ENCODE measurements at places on chromosomes 4 and X.

DNA sequence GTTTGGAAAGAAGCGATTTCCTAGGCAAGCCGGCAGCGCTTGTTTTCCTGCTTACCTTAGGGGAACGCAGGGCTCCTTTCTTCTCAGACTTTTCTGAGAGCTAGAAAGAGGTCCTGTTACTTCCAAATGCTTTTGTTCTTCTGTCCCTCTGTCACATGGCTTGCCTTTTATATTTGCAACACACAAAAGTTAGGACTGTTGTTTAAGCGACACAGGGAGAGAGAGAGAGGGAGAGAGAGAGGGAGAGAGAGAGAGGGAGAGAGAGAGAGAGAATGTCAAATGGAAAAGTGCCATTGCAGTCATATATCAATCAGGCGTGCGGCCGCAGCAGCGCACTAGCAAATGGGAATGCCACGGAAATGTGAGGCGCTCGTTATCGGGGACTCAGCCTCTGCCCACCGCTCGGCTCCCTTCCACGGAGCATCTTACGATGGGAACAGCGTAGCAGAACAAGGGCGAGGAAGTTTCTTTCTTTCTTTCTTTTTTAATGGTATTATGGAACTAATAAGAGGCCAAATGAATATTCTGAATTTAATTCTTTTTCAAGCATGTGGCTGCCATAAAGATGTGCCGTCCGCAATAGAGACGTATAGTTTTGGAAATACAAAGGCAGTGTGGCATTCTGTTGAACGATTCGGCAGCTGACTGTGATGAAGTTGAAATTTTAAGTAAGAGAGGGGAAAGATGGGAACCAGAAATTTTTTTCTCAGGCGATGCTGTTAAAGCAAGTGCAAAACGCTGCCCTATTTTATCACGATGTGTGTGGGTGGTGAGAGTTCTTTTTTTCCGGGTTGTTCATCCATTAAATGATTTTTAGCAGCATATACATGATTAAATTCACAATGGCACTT is at the start of gene NDP:
Gene NDP (minus strand): TSS at position 142 of the 851 bp plus-strand sequence. CDS start 14,745 bp downstream, outside the sequence.
- no peak for DNase-seq

DNA sequence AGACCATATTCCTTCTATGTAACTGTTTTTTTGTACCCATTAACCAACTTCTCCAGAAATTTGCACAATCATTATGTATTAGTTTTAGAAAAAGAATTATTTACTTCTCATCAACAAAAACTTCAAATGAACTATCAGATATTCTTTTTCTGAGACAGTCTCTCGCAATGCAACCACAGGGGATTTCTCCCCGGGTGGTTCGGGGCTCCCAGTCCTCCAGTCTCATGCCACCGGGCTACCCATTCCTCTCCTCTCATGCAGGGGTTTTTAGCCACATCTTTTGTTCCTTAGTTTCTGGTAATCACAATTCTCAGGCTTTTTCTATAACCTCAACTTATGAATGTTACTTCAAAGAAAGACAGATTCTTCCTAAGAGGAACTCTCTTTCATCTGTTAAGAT is 46.6 kb upstream of the CLNK start:
- DNase-seq, result no peak

GRCh38 chrX:13087322-13088155 is 43.1 kb upstream of the FAM9C start:
- no peak for DNase-seq

DNA sequence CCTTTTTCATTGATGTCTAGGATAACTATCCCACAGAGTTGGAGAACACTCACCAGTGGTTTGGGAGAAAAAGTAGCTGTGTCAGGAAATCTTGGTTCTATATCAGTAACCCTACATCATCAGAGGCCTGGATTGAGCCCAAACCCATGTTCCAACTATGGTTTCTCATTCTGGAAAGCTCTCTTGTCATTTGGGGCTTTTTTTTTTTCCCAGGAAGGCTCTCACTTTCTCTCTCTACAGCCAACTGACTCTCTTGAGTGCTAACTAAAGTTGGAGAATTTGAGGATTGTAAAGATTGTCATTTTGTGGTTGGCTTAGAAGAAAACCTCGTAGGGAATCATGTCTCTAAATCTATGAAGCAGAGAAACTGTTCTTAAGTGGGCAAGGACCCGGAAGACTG is 228.2 kb upstream of the DIPK2B start:
- DNase-seq, result no peak

- no peak for DNase-seq
Measured at GRCh38 chr4:101252721-101253120, 94.6 kb downstream of the PPP3CA start.

DNA sequence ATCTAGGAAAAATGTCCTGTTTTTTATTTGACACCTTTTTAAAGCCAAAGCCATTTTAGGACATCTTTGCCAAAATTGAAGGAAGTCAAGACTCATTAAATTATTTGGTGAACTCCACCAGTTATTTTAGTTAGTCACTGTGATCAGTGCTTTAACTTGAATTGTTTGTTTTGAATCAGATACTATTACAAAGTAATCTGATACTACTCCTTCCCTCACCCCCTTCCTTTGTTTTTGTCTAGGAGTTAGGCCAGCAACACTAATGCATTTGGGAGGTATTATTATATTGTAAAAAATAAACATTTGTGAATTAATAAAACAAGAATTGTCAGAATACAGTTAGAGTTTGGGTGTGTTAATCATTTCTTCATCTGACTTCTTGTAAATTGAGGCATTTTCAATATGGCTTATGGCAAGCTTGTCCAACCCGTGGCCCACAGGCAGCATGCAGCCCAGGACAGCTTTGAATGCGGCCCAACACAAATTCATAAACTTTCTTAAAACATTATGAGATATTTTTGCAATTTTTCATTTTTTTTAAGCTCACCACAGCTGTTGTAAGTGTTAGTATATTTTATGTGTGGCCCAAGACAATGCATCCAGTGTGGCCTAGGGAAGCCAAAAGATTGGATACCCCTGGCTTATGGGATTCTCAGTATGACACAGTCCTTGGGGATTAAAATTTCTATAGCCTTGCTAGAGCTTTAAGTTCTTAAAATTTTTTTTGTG is 182.2 kb downstream of the BMPR1B start:
- no peak for DNase-seq

DNA sequence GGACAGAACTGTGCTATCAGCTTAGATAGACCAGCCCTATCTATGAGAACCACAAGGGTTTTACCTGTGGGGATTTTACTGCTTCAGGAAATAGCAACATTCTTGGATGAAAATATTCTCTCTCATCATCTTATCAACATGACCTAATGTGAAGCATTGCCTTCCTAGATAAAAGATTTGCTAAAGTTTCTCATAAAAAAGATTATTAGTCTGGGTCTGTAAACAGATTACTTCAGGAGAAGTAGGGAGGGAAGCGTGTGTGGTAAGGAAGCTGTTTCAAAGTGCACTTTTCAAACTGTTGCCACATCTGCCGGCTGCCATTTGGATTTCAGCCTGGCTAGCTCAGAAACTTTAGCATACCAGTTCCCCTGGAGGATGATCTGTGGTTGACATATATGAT is at the start of gene NOX1:
Gene NOX1 (minus strand): TSS at position 35 of the 400 bp plus-strand sequence. CDS start 220 bp downstream, outside the sequence.
- no peak for DNase-seq

DNA sequence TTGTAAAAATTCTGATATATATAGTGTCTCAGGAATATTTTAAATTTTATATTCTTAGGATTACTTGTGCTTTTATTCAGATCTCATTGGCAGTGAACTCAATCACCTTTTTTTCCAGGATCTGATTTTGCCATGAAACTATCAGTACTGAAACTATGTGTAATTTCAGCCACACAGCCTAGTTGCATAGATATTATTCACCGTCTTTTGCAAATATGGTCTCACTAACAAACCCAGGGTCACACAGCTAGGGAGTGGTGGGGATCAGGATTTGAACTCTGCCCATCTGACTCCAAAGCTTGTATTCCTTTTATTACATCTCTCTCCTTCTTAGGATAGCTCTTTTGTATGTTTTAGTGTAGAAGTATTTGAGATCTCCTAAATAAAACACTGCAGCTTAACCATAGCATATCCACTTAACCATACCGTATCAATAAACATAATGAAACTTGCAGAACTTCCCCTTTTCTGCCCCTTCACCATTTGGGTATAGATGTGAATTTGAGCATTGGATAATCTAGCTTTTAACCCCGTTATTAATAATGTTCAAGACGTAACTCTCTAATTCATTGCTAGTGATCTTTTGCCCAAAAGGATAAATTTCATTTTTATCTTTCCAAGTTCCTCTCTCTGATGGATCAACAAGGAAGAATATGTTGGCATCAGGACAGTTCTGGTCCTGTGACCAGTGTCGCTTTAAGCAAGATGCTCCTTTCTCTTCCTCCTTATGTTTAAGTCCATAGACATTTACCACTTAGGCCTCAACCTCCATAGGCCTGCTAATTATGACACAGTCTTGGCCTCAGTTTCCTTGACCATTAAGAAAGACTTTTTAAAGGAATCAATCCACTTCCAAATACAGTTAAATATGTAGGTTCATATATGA is 74.6 kb downstream of the RAPGEF2 start:
- no peak for DNase-seq

DNA sequence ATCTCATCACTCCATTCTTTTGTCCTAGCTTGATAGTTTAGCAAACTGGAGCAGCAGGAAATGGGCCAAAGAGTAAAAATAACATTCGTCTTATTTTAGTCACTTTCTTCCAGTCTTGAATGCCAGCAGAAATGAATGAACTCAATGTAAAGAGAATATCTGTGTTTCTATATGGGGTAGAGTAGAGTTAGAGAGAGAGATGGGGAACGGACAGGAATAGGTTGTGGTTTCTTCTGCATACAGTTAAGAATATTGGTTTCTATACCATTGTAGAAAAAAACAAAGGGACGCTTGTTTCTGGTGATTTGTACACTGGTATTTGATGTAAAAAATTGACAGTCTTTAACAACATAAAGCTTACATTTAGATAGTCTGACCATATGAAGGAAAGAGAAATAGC is 8.9 kb downstream of the GPR174 start:
- DNase-seq, result no peak

DNA sequence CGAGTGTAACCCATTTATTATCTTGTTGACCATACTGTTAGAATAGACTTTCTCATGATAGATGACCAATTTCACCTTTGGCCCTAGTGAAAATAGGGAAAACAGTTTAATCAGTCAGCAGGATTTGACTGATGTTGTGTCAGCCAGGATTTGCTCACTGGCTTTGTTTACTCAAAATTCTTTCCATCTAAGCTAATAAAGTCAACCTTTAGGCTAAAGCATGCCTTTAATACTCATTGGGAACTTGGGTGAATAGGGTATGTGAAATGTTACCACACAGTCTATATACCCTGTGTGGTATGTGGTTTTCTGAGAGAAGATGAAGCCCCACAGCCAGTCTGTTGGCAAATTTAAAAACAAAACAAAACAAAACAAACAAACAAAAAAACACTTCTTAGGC is 18.7 kb upstream of the SPANXB1 start:
- no peak for DNase-seq

DNA sequence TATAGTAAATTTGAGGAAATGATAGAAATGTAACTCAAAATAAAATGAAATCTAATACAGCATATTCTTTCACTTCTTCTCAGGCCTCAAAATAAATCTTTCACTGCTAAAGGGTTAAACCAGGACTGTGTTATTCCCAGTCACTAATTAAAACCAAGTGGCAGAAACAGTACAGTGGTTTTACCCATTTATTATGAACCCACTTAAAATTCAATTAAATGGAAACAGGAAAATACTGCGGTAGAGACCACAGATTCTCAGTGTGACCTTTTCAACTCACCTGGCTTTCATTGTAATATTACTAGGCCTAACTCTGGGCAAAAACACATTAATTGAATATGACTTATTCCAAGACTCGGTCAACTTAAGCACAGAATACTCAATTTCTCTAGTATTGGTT is 176.5 kb upstream of the DKK2 start:
- no peak for DNase-seq

GRCh38 chr4:70705183-70706043 is 16.4 kb upstream of the RUFY3 start:
- DNase-seq, result no peak

DNA sequence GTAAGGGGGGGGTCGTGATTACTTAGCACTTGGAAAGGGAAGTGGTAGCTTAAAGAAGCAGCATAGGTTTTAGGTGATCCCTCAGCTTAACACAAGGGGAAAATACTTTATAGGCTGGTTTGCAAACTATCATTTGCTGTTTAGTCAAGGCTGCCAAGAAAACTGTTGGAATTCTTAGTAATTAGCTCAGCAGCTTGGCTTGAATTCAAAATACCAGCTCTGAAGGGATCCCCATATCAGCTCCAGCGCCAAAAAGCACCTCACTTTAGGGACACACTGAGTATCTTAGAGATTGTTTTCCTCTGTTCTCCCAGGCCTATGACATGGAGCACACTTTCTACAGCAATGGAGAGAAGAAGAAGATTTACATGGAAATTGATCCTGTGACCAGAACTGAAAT is 8.8 kb downstream of the TNMD start:
- DNase-seq, result no peak

- no peak for DNase-seq
Measured at GRCh38 chrX:13081395-13082205, 37.2 kb upstream of the FAM9C start.

GRCh38 chr4:40617872-40618271 is 11.8 kb downstream of the RBM47 start:
- DNase-seq, result no peak

DNA sequence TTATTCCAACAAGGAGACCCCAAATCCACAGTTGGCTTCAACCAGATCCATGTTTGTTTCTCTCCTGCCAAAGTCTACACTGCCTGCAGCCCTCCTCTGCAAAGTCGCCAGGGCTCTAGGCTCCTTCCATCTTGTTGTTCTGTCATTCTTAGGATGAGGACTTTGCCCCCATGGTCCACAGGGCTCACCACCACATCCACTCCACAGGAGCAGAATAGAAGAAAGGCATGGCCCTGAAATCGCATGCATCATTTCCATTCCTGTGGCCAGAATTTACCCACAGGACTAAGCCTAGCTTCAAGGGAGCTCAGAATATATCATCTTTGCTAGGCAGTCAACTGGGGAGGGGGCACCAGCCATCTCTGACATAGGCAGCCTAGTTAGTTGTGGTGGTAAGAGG is 254.7 kb downstream of the FBXW7 start:
- no peak for DNase-seq

GRCh38 chr4:97656044-97656720 is 487.1 kb downstream of the STPG2 start:
- DNase-seq, result no peak

- no peak for DNase-seq
Measured at GRCh38 chr4:127006446-127006877, 626.3 kb upstream of the INTU start.

GRCh38 chrX:53939127-53939526 is 105.1 kb downstream of the PHF8 start:
- no peak for DNase-seq

DNA sequence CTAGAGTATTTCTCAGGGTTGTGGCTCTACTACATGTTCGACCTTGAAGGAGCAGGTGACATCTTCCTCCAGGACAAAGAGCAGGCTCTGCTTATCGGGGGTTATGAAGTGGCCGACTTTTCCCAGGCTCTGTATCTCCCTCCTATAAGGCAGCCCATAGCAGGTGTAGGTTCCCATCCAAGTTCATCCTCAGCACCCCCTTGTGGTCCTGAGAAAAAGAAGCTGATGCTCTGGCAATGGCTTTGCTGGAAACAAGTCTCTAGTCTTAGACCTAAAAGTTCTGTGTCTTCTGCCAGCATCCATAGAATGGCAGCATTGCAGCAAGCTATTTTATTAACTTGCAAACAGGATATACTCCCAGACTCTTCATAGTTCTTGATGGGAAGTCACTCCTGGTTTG is 836.6 kb upstream of the PRKX start:
- DNase-seq, result no peak

Data from cerebellar nuclear complex (tissue), 1 donor.